ENCODE measurements at places on chromosomes 16 and 17.

GRCh38 chr17:9805769-9806168 lies 14.4 kb upstream of the DHRS7C start:
- no peak for DNase-seq

GRCh38 chr16:19888834-19889233 lies 4.2 kb upstream of the GPRC5B start:
- DNase-seq: no peak

GRCh38 chr17:46958041-46958591 lies 20.9 kb downstream of the RPRML start:
- DNase-seq: no peak

DNA sequence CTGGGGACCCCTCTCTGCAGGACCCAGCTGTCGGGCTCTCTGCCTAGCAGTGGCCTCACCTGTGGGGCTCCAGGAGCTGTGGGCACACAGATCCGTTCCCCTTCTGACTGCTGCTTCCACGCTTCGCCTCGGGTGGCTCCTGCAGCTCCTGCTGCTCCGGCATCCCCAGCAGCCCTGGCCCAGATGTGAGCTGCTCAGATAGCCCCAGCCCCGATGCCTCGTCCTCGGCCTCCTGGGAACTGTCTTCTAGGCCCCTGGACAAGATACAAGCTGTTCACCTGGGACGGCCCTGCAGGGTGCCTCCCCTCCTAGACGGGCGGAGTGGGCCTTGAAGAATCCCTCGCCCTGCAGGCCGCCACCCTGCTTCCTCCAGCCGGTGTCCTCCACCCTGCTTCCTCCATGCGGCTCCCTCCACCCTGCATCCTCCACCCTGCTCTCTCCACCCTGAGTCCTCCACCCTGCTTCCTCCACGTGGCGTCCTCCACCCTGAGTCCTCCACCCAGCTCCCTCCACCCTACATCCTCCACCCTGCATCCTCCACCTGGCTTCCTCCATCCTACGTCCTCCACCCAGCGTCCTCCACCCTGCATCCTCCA lies 11.0 kb downstream of the EMC6 start:
- DNase-seq: no peak

GRCh38 chr17:77555741-77556291 lies 402.7 kb upstream of the TNRC6C start:
- no peak for DNase-seq

- DNase-seq: peak; percentile 61
These were observed 51.1 kb downstream of the GPRC5B start for GRCh38 chr16:19833581-19833980.

GRCh38 chr16:86726340-86726739 lies 148.0 kb downstream of the FOXL1 start:
- DNase-seq: no peak
